ENCODE measurements at places on chromosomes 1 and 21.

GRCh38 chr1:212689758-212690529, 9.7 kb downstream of the BATF3 start:
- no peak for DNase-seq

DNA sequence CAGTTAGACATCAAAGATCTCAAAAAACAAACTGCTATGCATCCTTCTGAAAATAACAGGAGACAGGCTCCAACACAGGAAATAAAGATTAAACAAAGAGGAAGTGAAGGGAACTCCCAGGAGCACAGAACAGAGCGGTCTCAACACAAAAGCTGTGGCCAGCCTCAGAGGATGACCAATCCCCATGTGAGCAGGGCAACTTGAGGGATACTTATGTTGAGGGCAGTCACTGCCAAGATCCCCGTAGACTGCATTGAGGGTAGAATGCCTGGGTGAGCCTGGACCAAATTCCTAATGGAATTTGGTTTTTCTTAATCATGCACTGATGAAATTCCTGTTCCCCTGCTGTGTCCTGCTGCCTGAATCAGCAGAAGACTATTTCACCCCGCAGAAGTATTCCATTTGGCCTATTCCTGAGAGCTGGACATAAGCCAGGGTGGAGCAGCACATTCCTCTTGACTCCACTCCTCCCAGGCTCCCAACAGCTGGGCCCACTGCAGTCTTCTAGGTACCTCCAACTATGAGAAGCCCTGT, 49.0 kb downstream of the JAK1 start:
- no peak for DNase-seq

DNA sequence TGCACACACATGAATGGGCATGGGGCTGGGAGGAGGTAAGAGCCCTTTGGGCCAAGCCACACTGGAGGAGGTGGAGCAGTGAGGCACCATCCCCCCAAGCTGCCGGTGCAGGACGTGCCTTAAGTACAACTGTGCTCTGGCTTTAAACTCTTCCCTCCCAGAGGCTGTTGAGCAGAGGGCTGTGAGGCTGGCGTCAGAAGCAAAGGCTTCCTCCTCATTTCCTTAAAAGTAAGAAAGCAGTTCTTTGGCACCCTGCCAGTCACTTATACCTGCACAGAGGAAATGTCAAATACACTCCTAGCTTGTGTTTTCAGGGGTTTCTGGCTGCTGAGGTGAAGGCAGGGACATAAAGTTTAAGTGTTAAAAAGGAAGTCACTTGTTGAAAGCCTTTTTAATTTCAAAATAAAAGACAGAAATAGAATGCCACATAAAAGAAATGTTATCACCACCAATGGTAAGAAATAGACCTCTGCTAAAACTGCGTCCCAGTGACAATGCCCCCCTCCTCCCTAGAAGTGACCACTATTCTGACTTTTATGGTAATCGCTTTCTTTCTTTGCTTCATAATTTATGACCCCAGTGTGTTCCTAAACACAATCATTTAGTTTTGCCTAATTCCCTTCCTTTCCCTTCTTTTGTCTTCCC, 33.0 kb downstream of the LAMC2 start:
- DNase-seq: no peak

DNA sequence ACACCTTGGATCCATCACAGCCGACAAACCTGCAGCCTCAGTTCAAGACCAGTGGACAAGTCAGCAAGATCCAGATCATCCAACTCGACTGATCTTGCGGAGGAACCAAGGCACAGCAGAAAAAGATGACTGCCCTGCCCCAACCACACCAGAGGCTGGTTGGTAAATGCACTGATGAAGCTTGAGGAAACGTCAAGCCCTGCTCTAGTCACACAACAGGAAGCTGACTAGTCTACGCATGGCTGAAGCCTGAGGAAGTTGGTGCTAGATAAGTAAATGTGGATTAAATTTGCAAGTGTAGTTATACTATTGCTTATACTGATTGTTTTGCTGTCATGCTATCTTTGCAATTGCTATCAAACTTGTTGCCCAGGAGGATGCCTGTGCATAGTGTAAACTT, 89.0 kb downstream of the LIPI start:
- DNase-seq: no peak

DNA sequence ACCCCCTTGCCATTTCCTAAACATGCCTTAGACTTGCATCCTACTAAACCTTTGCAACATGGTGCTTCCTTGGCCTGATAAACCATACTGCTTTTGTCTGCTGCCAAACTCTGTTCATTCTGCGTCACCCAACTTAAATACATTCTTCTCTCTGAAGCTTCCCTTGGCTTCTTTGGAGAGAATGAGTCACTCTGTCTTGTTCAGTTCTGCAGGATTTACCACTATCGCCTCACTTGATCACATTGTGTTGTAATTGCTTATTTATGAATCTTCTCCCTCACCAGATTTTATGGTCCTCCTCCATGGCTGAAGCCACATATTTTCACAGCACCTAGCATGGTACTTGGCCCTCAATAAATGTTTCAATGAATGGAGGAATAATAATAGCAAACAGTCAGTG, 21.7 kb upstream of the TUT4 start:
- DNase-seq: no peak

DNA sequence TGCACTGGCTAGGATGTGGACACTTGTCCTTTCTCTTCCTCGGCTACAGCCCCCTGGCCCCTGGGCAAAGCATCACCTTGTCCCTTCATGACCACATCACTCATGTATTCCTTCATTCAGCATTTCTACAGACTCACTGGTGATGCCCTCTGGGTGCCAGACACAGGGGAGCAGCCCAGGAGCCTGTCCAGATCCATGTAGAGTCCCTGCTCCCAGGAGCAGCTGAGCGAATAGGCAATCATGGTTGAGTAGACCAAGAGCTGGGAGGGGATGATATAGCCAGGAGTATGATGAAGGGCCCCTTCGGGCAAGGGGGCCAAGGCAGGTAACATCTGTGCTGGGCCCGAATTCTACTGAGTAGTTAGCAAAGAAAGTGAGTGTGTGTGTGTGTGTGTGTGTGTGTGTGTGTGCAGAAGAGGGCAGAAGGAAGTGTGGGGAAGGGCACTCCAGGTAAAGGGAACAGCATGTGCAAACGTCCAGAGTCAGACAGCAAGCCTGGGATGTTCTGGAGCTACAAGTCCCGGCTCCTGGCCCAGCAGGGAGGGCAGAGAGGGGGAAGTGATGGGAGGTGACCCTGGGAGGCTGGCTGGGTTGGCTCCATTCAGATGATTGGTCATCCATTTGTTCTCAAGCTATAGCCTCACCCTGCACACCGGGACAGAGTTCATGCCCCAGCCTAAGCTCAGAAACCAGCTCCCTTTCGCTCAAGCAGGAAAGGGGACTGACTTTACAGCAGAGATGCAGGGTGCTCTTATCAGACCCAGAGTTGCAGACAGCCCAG, 21.0 kb upstream of the PIK3CD start:
- no peak for DNase-seq

- DNase-seq: no peak
Observed at GRCh38 chr1:247360991-247361731, 29.5 kb upstream of the ZNF496 start.

DNA sequence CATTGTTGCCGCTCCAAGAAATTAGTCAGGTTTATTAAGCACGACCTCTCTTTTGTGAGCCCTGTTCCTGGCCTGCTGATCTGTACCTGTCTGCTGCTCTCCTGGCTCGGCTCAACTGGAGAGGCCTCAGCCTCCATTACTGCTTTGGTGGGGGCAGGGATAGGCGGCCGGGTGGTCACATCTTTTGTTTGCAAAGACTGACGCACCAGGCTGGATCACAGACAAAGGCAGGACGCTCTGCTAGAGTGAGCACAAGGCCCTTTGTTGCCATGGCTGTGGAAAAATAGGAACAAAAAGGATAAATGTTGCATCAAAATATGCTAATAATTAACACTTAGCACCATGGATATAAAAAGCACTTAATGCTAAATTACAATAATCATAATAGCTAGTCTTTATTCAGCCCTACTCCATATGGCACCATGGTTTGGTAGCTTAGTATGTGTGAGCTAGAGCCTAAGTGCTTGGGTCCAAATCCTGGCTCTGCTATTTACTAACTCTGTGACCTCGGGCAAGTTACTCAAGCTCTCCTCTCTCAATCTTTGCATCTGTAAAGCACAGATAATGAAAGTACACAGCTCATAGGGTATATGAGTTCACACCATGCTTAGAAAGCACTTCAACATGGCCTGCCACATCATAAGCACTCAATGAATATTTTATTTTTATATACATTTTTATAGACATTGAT, 28.9 kb upstream of the HPDL start:
- DNase-seq: no peak

- no peak for DNase-seq
Observed at GRCh38 chr1:203278082-203278884, 27.0 kb upstream of the BTG2 start.

DNA sequence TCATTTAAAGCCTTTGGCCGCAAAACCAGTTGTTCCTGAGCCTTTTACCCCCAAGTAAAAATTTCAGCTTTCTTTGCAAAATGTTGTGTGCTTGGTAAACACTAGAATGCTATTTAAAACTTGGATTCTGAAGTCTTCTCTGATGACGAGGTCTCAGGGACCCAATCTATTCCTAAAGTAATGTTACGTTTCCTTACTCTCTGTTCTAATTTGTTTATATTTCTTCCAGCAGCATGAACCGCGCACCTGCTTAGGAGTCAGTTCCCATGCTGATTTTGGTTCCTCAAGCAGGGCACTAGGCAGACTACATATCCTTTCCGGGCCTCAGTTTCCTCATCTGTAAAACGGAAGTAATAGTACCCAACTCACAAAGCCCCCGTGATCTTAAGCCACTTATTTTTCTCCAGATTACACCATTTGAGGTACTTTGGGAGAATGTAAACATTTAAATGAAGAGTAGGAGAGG, 969 bp upstream of the ALDH4A1 start:
- no peak for DNase-seq

- peak; percentile 68 for DNase-seq
Observed at GRCh38 chr1:109814223-109814622, 50.5 kb upstream of the EPS8L3 start.

- no peak for DNase-seq
Observed at GRCh38 chr1:17053086-17053684, 647 bp downstream of the SDHB start.

DNA sequence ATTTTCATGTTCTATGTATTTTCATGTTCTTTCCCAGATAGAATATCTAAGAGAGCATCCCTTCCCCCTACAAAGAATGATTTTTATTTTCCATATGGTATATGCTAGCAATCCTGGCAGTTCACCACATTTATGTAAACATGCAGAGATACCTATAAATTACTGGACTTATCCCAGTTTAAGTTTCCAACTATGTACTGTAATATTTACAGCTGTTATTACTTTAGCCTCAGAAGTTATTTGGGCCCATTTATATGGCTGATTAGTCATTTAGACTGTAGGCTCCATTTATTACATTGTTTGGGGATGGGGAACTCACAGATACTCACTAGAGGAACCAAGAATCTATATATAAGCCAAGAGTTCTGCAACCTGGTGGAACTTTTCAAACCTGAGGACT, 84.8 kb upstream of the WARS2 start:
- DNase-seq: no peak

DNA sequence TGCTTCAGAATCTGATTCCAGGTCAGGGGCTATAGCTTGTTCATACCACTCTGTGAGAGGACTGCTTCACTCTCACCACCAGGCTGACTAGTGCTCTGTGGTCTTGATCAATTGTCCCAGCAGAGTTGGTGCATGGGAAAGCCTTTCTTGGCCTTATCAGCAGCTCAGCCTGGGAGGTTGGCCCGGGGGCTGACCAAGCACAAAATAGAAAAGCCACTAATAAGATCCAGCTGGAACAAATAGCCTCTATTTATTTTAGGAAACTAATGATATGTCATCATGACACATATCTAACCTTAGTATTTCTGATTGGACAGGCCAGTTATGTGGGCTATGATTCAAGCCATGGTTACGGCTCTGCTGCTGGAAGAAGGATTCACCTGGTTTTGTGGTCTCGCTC, 134.2 kb downstream of the GDAP2 start:
- DNase-seq: no peak

Data from NCI-H524 treated with DMSO at 0.1 percent for 48 hours (cell line).